A549 treated with DMSO at 1 μM for 4 hours (cell line): ENCODE measurements at places on chromosomes 3 and 15. TPM values are rescaled to one million over a fixed set of nuclear protein-coding genes. Genes with fewer than 3 reads are reported as not detected.

The CRYGS gene
- 0.46 to 0.77 TPM (median 0.73 TPM) in 5 replicates for total RNA-seq

The ACVR2B gene
- 2.1 to 3.4 TPM (median 2.6 TPM) in 5 replicates for total RNA-seq

The VGLL3 gene
- 6.1 to 12.1 TPM (median 9.2 TPM) in 5 replicates for total RNA-seq

The HDC gene
- total RNA-seq, result 0.06 to 0.14 TPM (median 0.14 TPM) in 3 of 5 replicates, not detected in the others

The ASB14 gene
- total RNA-seq, result not detected in 5 replicates

The ALG1L2 gene
- not detected in 5 replicates for total RNA-seq

The ZMYND10 gene
- 0.53 to 1.2 TPM (median 1.00 TPM) in 5 replicates for total RNA-seq

The SLC15A2 gene
- total RNA-seq, result 0.06 to 0.43 TPM (median 0.14 TPM) in 5 replicates

The RYR3 gene
- total RNA-seq, result 0.12 to 0.53 TPM (median 0.13 TPM) in 4 of 5 replicates, not detected in the other

The A4GNT gene
- not detected in 5 replicates for total RNA-seq

The COL7A1 gene
- 139 to 257 TPM (median 204 TPM) in 5 replicates for total RNA-seq

The MRAS gene
- 8.0 to 12.1 TPM (median 10.5 TPM) in 5 replicates for total RNA-seq

The ZNF80 gene
- total RNA-seq, result not detected in 5 replicates

The EXD1 gene
- total RNA-seq, result 0.07 TPM in 1 of 5 replicates, not detected in the others

The PROK2 gene
- not detected in 5 replicates for total RNA-seq

The RTP1 gene
- not detected in 5 replicates for total RNA-seq

The IRAK2 gene
- total RNA-seq, result 21.0 to 30.9 TPM (median 25.8 TPM) in 5 replicates

The CISH gene
- 0.48 to 0.75 TPM (median 0.70 TPM) in 5 replicates for total RNA-seq

The PRR20G gene
- total RNA-seq, result 0.07 to 0.15 TPM in 2 of 5 replicates, not detected in the others
